IPS-NIHi11 (cell line): ENCODE measurements at places on chromosomes 13 and 19.

- DNase-seq, result no peak
Measured at GRCh38 chr13:94173312-94173854, 306.1 kb downstream of the DCT start.

DNA sequence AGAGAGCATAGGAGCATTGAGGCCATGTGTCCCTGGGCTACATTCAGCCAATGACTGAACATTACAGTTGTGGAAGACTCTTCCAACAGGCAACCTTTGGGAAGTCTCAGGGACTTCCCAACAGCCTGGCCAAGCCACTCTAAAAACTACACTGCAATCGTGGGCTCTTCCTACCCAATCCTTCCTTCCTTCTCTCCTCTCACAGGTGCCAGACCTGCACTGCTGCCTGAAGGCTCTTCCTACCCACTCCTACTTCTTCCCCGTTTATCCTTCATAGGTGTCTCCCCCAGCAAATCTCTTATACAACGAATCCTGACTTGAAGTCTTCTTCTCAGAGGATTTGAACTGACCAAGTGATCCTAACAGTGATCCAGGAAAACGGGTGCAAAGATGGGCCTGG lies 47.1 kb upstream of the MBNL2 start:
- no peak for DNase-seq

- no peak for DNase-seq
Measured at GRCh38 chr13:30333616-30334015, 26.3 kb upstream of the KATNAL1 start.

DNA sequence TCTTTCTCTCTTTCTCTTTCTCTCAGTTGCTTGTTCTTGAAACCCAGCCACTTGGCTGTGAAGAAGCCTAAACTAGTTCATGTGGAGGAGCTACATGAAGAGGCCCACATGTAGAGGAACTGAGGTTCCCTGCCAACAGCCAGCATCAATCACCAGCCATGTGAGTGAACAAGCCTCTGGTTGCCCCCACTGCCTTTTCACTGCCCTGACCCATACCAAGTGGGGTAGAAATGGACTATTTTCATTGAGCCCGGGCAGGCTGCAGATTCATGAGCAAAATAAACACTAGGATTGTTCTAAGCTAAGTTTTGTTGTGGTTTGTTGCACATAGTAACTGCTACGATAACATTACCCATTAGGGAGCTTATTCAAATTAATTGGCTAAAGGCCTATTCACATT lies 78.7 kb upstream of the FAM216B start:
- no peak for DNase-seq

DNA sequence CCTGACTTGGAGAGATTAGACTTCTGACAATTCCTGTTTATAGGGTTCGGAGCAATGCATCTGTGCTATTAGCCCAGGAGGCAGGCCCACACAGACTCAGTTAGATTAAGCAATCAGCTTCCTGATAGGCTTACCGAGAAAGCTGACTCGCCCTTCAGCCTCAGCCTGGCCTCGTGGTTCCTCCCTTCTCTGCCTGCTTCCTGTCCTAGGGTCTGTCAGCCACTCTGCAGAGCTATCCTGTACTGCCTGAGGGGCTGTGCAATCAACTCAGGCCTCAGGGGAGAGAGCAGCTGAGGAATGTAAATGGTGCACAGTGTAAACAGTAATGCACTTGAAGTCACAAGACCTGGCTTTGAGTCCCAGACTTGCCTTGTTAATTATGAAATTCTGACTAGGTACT lies 30.7 kb downstream of the HTR2A start:
- DNase-seq, result peak; percentile 33

- DNase-seq, result no peak
Measured at GRCh38 chr13:47999973-48000372, 1.1 kb downstream of the SUCLA2 start.

DNA sequence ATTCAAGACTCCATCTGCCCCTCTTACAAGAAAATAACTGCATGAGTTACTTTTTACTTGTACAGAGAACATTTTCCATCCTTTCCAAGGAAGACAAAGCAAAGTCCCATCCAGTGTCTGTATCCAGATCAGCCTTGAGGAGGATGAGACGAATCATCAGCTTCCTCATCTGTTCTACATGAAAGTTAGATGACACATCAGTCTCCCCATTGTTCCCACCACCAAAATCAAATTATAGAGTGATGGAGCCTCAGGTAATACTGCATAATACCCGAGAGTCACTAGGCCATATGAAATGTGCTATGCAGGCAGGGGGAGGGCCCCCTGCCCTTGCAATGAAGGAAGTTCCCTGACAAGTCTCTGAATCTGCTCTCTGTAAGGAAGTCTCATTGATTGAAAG lies 1244.6 kb upstream of the SLC10A2 start:
- DNase-seq, result no peak
